GM12878 (cell line): ENCODE measurements at places on chromosomes 1 and 21. TPM values are rescaled to one million over a fixed set of nuclear protein-coding genes. Genes with fewer than 3 reads are reported as not detected.

DNA sequence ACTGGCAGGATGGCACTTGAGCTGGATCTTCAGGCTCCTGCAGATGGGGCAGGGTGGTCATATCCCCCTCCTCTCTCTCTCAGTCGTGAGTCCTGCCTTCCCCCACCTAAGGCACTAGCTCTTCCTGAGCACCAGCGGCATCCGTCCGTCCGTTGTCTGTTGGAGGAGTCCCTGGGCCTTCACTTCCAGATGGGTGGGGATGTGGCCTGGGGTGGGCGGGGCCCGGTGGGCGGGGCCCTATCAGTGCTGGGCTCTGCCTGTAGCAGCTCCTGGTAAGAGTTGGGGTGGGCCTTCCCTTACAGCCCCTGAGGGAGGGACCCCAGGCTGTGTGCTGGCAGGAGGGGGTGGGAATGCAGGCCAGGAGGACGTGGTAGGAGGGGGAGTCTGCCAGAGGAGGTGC lies 10.3 kb downstream of the LDLRAD2 start:
- H3K27me3 ChIP-seq = no peaks in the 10 kb centered on the region
- H3K36me3 ChIP-seq = no peaks in the 10 kb centered on the region
- H3K4me1 ChIP-seq = no peaks in the 10 kb centered on the region
- no peak overlapping the region for H3K27ac ChIP-seq
- DNase-seq = no peak
- H3K4me3 ChIP-seq = no peak overlapping the region

- peak within 1 kb of the TSS; percentile 79 for H3K4me3 ChIP-seq
- H3K4me1 ChIP-seq = peaks cover 34% of the 10 kb centered on the region
- peak within 1 kb of the TSS; percentile 93 for H3K27ac ChIP-seq
- DNase-seq = peak; percentile 93
- peaks cover 3% of the 10 kb centered on the region; the same call in 1 of the 2 replicates for H3K36me3 ChIP-seq
Measured at GRCh38 chr1:9069326-9070100, at the start of gene SLC2A5. Gene SLC2A5, minus strand, starts transcription at chr1:9069635. Its CDS starts 99 bp downstream, at chr1:9069536.

DNA sequence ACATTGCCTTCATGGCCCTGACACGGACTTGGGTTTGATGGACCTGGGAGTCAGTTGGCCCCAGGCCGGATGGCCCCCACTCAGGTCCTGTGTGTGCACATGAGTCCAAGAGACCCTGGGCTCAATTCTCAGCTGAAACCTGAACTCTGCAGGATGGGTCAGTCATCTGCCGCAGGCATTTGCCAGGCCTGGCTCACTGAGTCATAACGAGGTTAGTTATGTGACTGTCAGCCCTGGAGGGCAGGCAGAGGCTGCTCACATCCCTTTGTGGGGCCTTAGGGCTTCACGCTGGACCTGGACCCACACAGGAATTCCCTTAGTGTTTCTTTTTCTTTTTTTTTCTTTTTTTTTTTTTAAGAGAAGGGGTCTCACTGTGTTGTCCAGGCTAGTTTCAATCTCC lies 46.5 kb downstream of the PSMG1 start:
- DNase-seq = no peak
- no peak overlapping the region for H3K4me3 ChIP-seq
- H3K27ac ChIP-seq = no peak overlapping the region
- 0 out of 2 replicates have a peak, but pooled peaks cover under 1% of the 10 kb centered on the region for H3K27me3 ChIP-seq
- no peaks in the 10 kb centered on the region for H3K4me1 ChIP-seq

DNA sequence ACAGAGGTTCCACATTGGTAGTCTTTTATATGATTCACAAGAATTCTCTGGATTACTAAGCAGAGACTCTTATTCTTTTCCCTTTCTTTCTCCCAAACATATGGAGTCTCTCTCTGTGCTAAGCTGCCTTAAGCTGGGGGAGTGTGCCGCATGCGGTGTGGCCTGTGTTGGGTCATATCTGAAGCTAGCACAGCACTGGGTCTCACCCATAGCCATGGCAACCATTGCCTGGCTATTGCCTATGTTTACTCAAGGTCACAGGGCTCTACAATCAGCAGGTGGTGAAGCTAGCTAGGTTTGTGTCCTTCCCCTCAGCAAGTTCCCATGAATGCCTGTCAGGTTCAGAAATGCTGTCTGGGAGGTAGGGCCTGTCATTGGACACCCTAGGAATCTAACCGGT lies 73.6 kb upstream of the ZRANB2 start:
- H3K27me3 ChIP-seq = no peaks in the 10 kb centered on the region
- no peaks in the 10 kb centered on the region for H3K4me1 ChIP-seq
- no peak overlapping the region for H3K4me3 ChIP-seq

GRCh38 chr1:232226197-232226712 lies 403.7 kb downstream of the SIPA1L2 start:
- no peak for DNase-seq
- H3K36me3 ChIP-seq = no peaks in the 10 kb centered on the region
- no peak overlapping the region for H3K27ac ChIP-seq

The ECM1 gene
- total RNA-seq = 1.0 and 1.3 TPM in 2 replicates

GRCh38 chr1:109767637-109768334 lies 4.1 kb upstream of the EPS8L3 start:
- DNase-seq = no peak
- H3K36me3 ChIP-seq = no peaks in the 10 kb centered on the region
- no peak overlapping the region for H3K4me3 ChIP-seq
- no peak overlapping the region for H3K27ac ChIP-seq
- no peaks in the 10 kb centered on the region for H3K4me1 ChIP-seq
- H3K27me3 ChIP-seq = no peaks in the 10 kb centered on the region; the same call in 1 of the 2 replicates

DNA sequence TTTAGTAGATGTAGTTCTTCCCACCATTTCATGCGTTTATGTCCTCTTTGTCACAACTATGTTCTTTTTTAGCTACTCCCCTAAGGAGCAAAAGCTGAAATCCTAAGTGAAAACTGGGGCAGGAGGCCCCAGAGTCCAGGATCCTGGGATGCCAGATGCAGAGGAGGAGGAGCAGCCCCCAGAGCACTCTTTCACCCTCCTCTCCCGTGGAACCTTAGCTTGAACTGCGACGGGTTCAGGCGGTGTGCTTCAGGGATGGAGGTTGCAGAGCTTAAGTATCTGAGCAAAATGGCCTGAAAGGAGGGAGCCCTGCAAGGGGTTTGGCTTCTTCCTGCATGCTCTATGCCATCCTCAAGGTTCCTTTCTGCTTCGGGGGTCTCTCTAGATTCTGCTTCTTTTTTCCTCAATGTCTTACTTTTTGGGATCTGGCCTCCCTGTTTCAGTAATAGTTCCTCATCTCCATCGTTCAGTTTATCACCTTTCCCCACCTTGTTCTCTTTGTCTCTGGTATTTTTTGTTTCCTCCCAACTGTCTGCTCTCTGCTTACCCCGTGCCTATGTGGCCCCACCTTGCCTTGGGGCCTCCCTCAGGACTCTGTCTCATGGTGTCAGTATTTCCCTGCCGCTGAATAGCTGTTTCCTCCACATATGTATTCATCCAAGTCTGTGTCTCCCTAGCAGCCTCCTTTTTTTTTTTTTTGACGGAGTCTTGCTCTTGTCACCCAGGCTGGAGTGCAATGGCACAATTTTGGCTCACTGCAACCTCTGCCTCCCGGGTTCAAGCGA lies 2.7 kb upstream of the NHLH1 start:
- peaks cover 3% of the 10 kb centered on the region for H3K36me3 ChIP-seq
- H3K27ac ChIP-seq = no peak overlapping the region
- DNase-seq = no peak
- no peaks in the 10 kb centered on the region for H3K27me3 ChIP-seq

The COL6A1 gene
- total RNA-seq = 1.1 and 1.3 TPM in 2 replicates

The TSPAN1 gene
- total RNA-seq = 0.18 and 0.61 TPM in 2 replicates

DNA sequence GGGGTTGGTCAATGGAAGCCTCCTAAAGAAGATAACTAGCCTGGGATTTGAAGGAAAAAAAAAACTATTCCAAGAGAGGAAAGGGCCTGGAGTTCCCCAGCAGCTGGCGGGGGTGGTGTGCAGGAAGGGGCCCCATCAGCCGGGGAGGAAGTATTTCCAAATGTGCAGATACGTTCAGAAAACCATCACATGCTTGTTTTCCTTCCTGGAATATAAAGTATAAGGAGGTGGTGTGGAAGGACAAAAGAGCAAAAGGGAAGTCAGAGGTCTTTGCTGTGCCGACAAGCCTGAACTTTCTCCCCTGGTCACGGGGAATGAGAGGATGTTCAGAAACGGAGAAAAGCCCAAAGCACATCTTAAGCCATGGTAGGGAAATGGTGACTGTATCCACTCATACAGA lies 72.0 kb upstream of the BACE2 start:
- H3K4me3 ChIP-seq = no peak overlapping the region
- H3K4me1 ChIP-seq = no peaks in the 10 kb centered on the region
- H3K36me3 ChIP-seq = no peaks in the 10 kb centered on the region
- DNase-seq = no peak

The WNT3A gene
- not detected in 2 replicates for total RNA-seq

- H3K27ac ChIP-seq = no peak overlapping the region
- peaks cover 15% of the 10 kb centered on the region for H3K4me1 ChIP-seq
- no peaks in the 10 kb centered on the region for H3K36me3 ChIP-seq
- no peaks in the 10 kb centered on the region for H3K27me3 ChIP-seq
Measured at GRCh38 chr1:150142083-150142482, 7.6 kb upstream of the PLEKHO1 start.

GRCh38 chr1:206023695-206024094 lies at the start of gene CTSE:
Gene CTSE, minus strand, starts transcription at chr1:206023895. Its CDS starts 104 bp downstream, at chr1:206023791.
- H3K27me3 ChIP-seq = no peaks in the 10 kb centered on the region
- no peak within 1 kb of the TSS for H3K27ac ChIP-seq
- H3K4me3 ChIP-seq = no peak within 1 kb of the TSS
- no peaks in the 10 kb centered on the region for H3K4me1 ChIP-seq

The H3-3A gene
- total RNA-seq = 335 and 346 TPM in 2 replicates

DNA sequence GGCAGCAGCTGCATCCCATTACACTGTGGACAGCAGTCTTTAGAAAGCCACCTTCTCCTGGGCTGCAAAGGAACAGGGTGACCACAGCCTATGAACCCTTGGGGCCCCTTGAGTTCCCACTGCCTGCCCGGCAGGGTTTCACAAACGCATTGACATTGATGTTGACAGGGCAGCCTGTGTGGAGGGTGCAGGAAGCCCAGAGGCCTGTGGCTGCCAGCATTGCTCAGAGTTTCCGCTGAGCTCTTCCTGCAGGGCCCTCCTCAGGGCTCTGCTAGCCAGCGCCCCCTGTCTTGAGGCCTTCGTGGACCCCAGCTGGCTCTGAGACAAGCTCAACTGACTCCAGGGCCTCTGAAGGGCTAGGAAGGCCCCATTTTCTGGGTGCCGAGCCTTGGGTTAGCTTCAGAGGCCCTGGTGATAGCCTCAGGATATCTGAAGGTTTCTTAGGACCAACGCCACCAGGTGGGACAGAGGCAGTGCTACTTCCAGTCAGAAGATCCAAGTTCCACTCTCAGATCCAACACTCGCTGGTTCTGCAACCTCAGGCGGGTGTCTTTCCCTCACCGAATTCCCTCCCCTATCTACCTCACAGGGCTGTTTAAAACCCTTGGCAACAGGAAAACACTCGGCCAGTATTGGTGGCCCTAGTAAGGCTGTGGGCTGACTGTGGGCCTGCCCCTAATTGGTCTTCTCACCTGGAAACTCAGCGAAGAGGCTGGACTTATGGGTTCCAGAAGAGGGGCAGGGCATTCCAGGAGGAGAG lies 27.2 kb upstream of the EPS8L3 start:
- no peak overlapping the region for H3K4me3 ChIP-seq
- no peaks in the 10 kb centered on the region; the same call in 1 of the 2 replicates for H3K27me3 ChIP-seq
- no peaks in the 10 kb centered on the region for H3K36me3 ChIP-seq
- peak overlapping the region; percentile 22 for H3K27ac ChIP-seq
- DNase-seq = peak; percentile 23
- H3K4me1 ChIP-seq = peaks cover 11% of the 10 kb centered on the region

The DDAH1 gene
- 0.21 and 0.44 TPM in 2 replicates for total RNA-seq

DNA sequence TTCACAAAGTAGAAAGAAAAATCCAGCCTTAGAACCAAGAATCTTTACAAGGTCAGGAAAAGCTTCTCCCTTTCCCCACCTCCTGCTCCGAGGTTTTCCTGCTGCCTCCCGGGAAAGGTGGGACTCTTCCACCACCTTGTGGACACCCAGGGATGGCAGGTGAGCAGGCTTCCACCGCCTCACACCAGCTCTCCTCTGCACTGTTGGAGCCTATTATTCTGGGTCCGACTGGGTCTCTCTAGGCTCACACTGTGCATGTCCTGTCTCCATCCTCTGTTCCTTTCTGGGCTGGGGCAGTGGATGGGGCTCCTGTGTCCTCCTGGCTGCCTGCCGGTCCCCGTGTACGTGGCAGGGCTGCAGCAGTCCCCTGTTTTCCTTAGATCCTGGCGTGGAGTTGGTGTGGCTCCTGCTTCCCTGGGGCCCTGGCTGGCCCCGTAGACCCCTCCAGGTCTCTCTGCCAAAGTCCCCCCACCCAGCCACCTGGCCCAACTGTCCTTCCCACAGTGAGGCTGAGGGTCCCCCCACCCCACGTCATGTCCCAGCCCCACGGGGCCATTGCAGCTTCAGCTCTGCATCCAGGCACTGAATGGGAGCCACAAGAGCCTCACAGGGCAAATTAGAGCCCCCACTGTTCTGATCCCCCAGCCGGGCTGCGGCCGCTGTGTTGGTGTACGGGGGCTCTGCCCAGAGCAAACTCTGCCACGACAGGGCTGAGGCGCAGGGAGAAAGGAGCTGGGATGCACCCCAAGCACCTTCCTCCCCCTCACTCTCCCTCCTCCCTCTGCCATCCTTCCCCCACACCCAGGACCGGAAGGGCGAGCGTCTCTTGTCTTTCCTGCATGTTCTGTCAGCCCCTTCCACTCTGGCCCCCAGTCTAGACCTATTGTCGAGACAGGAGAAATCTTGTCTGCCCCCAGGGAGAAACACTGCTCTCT lies 3.3 kb upstream of the SLC45A1 start:
- no peak overlapping the region for H3K4me3 ChIP-seq
- H3K36me3 ChIP-seq = no peaks in the 10 kb centered on the region
- no peaks in the 10 kb centered on the region for H3K27me3 ChIP-seq
- H3K4me1 ChIP-seq = no peaks in the 10 kb centered on the region

The AGMAT gene
- total RNA-seq = 6.9 and 7.4 TPM in 2 replicates

- no peak for DNase-seq
- H3K27ac ChIP-seq = no peak overlapping the region
- no peak overlapping the region for H3K4me3 ChIP-seq
- no peaks in the 10 kb centered on the region for H3K36me3 ChIP-seq
- H3K4me1 ChIP-seq = no peaks in the 10 kb centered on the region
Measured at GRCh38 chr1:107095647-107096046, 39.2 kb downstream of the PRMT6 start.

DNA sequence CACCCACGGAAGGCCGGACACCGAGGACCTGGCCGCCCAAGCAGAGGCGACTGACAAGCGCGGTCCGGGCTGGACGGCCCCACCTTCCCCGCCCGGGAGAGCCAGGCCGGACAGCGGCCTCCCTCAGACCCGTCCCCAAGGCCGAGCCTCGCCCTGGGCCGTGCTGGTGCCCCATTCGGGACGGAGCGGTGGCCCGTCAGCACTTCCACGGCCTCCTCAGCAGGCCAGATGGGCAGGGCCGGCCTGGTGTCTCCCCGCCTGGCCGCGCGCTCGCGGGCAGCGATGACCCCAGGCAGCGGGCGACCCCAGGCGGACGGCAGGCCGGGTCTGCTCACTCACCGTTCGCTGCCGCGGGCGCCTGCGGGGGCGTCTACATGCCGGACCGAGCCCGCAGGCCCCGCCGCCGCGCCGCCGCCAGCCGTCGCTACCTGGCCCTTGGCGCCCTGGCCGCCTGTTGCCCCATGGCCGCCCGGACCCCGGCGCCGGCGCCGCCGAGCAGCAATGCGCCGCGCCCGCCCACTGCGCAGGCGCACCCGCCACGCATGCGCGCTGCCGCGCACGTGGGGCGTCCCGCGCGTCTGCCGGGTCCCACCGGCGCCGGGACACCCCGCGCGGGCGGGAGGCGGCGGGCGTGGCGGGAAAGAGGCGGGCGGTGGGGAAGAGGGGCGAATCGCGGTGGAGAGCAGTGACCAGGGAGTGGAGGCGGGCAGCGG lies at the start of gene NADK:
Gene NADK (minus strand): TSS at position 521 of the 713 bp plus-strand sequence. CDS start 13,064 bp downstream, outside the sequence.
- H3K27ac ChIP-seq = peak within 1 kb of the TSS; percentile 98
- H3K4me1 ChIP-seq = peaks cover 52% of the 10 kb centered on the region
- peak within 1 kb of the TSS; percentile 68 for H3K4me3 ChIP-seq
- no peaks in the 10 kb centered on the region for H3K36me3 ChIP-seq
- DNase-seq = no peak

- H3K4me1 ChIP-seq = no peaks in the 10 kb centered on the region
- no peak for DNase-seq
- H3K36me3 ChIP-seq = no peaks in the 10 kb centered on the region
- no peaks in the 10 kb centered on the region for H3K27me3 ChIP-seq
Measured at GRCh38 chr1:245396615-245397014, 241.8 kb downstream of the KIF26B start.

The FCN3 gene
- 0.28 and 0.32 TPM in 2 replicates for total RNA-seq

The DNAI4 gene
- total RNA-seq = 0.46 and 0.77 TPM in 2 replicates
